ENCODE measurements at places on chromosomes 3 and 15.

DNA sequence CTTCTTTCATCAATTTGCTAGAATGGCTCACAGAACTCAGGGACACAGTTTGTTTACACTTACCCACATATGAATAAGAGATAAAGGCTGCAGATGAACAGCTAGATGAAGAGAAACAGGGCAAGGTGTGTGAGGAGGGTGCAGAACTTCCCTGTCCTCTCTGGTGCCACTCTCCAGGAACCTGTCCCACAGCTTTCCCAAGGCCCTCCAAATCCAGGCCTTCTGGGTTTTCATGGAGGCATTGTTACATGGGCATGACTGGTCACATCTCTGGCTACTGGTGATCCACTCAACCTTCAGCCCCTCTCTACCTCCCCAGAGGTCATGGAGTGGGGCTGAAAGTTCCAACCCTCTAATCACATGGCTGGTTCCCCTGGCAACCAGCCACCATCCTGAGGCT, 73.6 kb downstream of the ITGB5 start:
- no peak for DNase-seq

DNA sequence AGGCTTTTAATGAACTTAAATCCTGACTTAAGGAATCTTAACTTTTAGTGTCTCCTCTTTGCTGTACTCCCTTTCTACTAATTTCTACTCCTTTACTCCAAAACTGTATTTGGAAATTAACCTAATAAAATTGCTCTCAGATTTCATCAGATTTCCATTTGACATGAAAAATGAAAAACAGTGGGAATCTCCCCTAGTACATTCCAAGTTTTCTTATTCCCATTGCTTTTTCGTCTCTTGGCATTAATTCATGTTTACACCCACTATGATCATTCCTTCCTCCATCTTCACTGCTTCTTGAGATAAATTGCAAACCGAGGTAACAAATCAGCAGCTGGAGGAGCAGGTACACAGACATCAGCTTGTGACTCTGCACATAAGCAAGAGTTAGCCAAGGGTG, 208.7 kb downstream of the VGLL3 start:
- no peak for DNase-seq

- peak; percentile 43 for DNase-seq
Measured at GRCh38 chr3:190101320-190102011, 19.2 kb downstream of the P3H2 start.

- DNase-seq, result no peak
Measured at GRCh38 chr15:36497901-36498300, 81.5 kb upstream of the CDIN1 start.

- no peak for DNase-seq
Measured at GRCh38 chr3:75144406-75144805, 519.7 kb upstream of the FRG2C start.

GRCh38 chr3:145357453-145357852, 803.5 kb downstream of the PLOD2 start:
- no peak for DNase-seq

DNA sequence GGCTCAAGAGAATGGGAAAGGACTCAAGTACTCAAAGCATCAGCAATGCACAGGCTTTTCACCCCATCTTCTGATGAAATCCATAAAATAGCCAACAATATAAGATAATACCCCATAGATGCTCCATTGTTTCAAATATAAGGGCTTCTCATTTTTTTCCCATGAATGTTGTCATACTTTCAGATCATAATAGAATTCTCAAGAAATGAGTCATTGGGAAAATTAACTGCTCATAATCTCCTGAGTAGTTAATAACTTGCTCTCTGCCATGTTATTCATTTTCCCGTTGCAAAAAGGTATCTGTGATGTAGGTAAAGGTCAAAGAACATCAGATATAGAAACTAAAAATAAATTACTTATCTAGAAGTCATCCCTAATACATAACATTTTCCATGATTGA, 121.9 kb downstream of the NSUN3 start:
- peak; percentile 56 for DNase-seq

DNA sequence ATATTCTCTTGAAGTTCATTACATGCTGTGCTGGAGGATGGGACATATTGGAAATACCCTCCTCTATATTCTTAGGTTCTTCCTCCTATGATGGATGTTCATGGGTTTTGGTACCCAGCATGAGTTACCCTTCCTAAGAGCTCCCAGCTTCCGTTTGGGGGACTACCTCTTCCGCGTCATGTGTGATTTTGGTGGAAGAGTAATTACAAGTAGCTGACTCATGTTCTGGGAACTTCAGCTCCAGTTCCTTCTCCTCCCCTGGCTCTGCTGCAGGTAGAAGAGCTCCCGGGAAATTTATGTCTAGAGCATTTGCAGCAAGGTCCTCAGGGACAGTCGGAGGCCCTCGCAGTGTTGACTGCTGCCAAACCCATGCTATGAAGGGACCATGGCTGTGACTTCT, 208.8 kb upstream of the IL12A start:
- no peak for DNase-seq

DNA sequence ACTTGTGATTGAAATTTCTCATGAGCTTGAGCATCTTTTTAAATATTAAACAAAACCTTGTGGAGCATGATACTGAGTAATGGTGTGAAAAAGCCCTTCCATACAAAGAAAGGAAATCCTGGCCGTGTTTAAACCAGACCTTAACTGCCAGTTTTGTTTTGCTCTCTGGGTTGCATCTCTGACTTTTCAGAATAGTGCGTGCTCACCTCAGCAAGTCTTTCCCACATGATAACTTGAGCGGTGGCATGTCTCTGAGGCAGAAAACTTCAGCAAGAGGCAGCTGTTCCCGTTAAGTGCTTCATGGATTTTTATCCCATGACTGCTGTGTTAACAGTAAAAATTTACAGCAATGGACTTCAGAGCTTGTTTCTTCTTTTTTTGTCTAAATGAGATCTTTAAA, 393.3 kb downstream of the FEZF2 start:
- no peak for DNase-seq

GRCh38 chr3:150132101-150132749, 161.5 kb upstream of the PFN2 start:
- DNase-seq, result no peak

- no peak for DNase-seq
Measured at GRCh38 chr3:121718205-121718846, 31.2 kb downstream of the GOLGB1 start.

DNA sequence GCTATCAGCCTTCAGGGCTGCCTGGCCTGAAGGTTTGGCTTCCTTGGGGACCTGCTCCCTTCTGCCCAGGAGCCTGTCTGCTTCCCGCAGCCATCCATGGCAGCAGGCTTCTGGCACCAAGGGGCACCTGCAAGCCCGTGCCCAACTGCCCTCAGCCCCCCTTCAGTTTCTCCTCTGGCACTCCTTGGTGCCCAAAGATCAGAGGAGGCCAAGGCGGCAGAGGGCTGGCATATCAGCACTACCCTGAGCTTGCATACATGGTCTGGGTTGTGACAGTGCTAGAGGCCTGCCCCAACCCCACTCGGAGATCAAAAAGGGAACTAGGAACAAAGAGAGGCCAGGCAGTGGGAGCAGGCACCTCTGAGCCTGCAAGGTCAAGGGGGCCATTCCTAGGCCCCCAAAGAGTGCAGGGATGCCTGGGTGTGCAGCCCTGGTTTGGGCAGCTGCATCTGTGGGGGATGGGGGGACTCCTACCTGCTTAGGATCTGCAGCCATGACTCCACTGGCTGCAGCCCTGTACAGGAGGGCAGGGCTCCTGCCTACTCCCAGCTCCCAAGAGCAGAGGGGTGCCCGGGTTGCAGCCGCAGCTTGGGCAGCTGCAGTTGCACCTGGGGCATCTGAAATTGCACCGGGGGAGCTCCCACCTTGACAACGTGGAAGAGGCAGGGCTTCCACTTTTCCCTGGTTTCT, 76.2 kb upstream of the TP63 start:
- DNase-seq, result no peak

DNA sequence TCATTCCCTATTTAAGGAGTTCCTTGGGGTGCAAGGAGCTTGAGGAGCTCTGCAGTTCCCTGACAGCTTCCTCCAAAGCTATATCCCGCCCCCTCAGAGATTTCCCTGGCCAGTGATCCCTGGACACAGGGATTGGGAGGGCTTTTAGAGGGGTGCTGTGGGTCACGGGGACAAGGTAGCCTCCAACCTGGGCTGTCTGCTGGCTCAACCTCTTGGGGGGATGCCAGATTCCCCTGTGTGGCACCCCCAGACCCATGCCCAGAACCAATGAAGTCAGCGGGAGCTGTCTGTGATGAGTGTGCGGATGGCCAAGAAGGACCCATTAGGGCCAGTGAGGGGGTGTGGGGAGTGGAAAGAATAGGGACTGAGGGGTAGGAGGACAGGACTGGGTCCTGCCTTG, 21.0 kb upstream of the ATP2B2 start:
- no peak for DNase-seq

DNA sequence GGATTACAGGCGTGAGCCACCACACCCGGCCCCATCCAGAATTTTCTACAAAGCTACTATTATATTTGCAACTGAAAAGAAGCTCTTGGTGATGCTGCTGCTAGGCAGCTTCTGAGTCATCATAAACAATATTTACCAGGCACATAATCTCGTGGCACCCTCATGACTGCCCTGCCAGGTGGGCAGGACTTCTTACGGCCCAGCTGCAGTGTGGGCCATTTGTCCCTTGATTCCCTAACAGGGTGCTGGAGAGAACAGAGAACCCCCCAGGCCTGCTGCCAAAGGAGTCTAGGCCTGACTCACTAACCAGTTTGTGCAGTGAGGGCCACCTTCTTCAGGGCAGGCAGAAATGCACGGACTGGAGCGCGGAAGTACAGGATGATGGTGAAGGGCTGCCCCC, 4.9 kb downstream of the EPB42 start:
- peak; percentile 22 for DNase-seq

GRCh38 chr3:9216736-9217135, 32.7 kb downstream of the SRGAP3 start:
- no peak for DNase-seq

DNA sequence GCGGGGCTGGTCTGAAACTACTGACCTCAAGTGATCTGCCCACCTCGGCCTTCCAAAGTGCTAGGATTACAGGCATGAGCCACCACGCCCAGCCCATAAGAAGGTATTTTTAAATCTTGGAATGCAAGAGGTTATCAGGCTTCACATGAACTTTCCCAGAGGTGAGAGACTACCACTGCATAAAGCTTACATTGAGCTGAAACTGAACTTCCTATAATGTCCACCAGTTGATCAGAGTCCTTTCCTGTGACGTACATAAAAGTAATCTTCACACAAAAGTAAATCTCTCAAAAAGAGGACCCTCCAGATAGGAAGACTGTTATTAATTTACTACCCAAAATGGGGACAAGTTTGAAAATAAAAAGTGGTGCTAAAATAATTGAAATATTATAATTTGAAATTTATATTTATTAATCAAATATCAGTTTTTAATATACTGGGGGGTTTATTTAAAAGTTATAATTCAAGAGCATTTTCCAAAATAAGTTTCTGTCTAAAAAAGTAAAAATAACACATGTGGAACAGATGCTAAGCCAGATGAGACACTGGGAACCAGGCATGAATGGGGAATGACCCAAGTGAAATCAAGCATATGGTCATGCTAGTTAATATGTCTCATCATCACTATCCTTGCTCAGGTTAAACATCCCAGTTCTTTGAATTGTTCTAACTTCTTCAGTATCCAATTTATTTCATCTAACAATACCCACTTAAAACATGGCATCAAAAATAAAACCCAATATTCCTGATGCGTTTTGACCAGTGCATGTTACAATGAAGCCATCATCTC, 269.9 kb upstream of the UBE2E2 start:
- no peak for DNase-seq

DNA sequence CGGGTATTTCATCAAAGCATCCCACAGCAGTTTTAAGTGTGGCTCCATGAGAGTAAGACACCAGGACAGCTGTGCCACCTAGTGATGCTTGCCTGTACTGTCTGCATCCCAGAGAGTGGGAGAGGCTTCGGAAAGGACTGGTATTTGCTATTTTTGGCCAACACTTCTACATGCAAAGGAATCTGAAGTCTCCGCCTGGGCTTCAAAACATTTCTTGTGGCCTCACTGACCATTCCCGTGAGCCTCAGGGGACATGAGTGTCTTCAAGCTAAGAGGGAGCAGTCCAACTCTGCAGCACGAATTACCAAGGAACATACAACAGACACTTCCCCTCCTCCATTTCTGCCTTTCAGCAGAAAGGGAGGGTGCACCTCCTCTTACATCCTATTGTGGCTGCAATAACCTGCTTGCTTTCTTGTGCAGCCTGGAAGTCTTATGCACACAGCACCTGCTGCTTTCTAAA, 177.5 kb downstream of the RORA start:
- DNase-seq, result peak; percentile 73

- peak; percentile 56 for DNase-seq
Measured at GRCh38 chr3:177680472-177680821, 483.2 kb upstream of the TBL1XR1 start.

DNA sequence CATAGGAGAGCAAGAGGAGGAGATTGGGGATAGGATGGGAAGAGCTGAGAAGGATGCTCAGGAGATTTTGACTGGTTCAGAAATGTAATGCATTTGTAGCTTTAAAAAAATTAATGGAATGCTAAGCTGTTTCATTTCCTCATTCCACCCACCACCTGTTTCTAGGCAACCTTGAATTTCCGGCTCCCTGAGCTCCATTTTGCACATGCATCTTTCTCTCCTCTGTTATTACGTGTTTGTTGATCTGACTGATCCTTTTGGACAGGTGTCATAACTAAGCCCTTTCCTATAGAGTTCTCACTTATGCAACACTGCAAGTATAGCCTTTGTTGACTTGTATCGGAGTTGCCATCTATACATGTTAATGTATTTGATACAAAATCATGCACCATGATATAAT, 4.3 kb downstream of the TMPRSS7 start:
- peak; percentile 12 for DNase-seq

DNA sequence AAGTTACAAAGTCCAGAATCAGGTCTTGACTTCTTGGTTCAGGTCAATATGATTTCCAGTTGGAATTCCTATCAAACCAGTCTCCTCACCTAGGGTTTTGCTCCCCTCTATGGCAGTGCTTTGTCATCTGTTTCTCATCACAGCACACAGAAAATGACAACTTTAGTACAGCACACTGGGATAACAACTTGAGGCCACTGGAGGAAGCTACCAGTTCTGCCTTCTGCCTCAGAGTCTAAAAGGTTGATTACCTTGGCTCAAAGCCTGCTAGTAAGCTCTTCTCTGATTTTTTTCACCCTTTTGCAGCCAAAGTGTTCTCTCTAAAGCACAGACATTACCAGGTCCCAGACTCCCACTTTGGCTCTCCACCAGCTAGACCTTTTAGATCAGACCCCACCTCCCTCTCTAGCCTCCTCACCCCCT, 24.8 kb upstream of the TRIM59 start:
- peak; percentile 22 for DNase-seq

DNA sequence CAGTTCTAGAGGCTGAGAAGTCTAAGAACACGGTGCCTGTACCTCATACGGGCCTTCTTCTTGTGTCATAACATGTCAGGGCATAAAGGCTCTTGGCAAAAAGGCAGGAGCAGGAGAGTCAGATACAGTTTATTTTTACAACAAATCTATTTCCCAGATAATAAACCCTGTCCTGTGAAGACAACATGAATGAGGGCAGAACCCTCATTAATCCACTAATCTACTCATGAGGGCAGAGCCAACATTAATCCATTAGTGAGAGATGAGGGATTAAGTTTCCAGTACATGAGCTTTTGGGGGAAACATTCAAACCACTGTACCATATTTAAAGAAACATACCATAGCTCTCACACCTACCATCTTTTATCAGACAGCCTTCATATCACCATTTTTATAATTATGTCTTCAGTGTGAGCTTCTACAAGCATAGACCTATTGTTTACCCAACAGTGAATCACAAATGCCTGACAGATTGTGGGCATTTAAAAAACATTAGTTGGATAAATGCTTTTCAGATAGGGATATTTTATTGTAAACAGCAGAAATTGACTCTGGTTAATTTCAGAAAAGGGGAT, 645.8 kb downstream of the GRM7 start:
- DNase-seq, result no peak

- DNase-seq, result no peak
Measured at GRCh38 chr15:66132251-66132816, 121.2 kb downstream of the MEGF11 start.

- peak; percentile 25 for DNase-seq
Measured at GRCh38 chr15:74383695-74384565, 16.5 kb upstream of the CYP11A1 start.
